ENCODE measurements at places on chromosomes 3 and 15.

- no peak for DNase-seq
Observed at GRCh38 chr3:169694117-169694516, 30.6 kb upstream of the MECOM start.

- no peak for DNase-seq
Observed at GRCh38 chr3:168292296-168292695, 196.6 kb upstream of the GOLIM4 start.

- DNase-seq, result no peak
Observed at GRCh38 chr3:117523418-117523817, 813.8 kb downstream of the TUSC7 start.

DNA sequence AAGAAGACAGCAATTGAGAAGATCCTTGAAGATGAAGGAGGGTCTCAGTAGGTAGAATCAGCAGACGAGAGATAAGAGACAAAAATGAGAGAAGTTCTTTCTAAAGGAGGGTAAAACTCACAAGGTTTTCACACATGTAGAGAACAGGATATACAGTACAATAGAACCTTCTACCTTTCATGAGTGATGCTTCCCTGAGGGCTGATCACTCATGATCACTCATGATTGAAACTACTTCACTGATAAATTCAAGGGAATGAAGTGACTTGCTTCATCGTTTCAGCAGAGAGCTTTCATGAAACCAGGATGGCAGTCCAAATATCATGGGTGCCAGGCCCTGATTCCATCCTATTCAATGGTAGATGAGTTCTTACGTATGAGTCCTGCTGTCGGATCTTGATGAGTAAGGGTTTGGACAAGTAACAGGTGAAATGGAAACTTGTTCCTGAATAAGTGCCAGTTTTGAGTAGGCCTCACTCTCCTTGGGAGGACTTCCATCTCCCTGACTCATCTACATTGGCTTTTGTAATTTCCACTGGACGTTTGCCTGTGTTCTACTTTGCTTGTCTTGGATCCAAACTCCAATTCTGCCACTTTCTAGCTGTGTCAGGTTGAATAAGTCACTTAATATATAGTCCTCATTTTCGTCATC, 9.6 kb upstream of the CLDN16 start:
- DNase-seq, result no peak

GRCh38 chr15:57432141-57432741, 55.9 kb downstream of the CGNL1 start:
- no peak for DNase-seq

GRCh38 chr3:48528048-48528447, 24.1 kb upstream of the SHISA5 start:
- DNase-seq, result no peak

DNA sequence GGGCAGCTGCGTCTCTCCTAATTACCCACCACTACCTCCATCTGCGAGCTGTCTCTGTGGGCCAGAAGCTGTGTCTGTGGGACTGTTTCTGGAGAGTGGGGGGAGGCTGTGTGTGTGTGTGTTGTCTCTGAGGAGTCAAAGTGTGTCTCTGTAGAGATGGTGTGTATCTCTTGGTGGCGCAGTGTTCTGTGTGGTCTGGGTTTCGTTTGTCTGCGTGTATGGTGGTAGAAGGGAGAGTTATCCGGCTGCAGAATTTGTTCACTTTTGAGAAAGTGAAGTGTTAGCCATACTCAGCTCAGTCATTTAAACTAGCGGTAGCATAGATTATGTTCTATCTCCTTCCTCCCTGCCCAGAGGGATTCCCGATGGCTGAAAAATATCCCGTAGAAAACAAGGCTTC, 2.2 kb downstream of the MYRIP start:
- no peak for DNase-seq

DNA sequence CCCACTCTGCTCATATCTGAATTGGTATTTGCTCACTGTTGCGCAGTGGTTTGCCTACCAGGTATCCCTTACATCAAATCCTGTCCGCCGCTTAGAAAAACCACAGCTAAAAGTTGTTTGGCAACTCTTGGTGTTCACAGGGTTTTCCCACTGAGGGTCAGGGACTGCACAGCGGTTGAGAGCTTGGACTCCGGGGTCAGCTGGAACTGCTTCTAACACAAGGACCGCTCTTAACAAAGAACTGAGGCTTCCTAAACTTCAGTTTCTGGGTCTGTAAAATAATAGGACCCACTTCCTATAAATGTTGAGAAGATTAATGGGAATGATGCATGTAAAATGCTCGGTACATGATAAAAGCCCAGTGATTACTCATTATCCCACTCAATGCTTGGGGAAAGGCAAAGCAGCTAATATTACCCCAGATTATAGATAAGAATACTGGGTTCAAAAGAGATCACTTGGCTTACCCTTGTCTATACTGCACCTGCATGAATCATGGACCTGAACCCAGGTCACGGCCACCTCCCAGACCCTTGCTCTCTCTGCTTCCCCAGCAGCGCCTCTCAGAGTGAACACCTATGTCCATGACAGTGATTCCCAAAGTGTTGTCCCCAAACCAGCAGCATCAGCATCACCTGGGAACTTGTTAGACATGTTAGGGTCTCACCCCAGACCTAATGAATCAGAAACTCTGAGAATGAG, 36.1 kb downstream of the LIPC start:
- no peak for DNase-seq

GRCh38 chr15:94107652-94108051, 123.7 kb upstream of the MCTP2 start:
- no peak for DNase-seq

DNA sequence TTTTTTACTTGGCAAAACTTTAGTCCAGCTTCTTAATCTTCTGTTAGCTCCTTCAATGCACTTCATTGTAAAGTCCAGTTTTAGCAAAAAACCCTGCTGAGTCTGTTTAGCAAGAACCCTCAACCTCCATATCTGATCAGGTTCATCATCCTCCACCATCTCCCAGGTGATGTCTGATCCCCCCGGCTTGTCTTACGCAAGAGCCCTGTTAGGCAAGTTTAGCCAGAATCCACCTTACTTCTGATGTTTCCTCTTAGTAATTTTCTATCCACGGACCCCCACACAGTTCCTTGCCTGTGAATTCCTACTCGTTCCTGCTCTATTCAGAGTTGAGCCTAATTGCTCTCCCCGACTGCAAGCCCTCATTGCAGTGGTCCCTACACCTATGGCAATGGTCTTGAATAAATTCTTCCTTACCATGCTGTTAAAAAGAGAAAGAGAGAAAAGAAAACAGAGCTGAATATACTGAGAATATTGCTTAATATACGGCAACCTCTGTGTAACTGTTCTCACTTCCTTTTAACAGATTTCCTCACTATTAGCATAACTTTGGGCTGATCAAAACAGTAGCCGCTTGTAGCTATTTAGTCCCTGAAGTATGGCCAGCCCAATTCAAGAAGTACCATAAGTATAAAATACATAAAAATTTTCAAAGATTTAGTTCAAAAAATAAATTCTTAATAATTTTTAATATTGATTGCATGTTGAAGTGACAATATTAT, 78.7 kb upstream of the MME start:
- no peak for DNase-seq

DNA sequence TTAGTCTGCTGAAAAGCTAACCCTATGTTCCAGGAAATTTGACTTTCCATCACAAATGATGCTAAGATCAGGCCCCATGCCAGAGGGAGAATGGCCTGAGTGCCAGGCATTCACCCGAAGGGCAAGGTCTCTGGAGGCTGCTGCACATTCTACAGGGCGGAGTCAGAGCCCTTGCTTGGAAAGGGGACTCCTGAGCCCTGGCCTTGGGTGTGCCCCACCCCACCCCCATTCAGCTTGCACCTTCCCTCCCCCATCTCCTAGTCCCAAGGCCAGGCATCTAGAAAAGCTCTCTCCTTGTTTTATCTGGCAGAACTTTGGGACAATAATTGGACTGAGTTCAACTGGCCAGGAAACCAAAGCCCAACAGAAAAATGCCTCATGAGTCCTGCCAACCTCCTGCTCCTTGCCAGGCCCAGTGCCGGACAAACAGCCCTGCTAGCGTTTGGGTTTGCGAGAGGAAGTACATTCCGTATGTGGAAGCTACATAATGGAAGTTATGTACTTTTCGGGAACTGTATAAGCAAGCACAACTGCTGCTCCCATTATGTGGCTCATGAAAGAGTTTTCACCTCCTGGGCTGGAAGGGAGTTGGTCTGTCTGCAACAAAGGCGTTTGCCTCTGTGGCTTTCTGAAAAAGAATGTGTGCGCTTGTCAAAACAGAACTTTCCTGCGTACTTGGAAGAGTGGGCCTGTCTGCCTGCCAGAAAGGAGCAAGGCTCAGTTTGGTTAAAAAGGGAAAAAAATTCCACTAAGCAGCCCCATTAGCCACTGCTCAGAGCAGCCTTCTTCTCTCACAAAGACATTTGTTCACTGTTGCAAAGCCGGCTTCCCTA, 321.5 kb upstream of the CTNNB1 start:
- DNase-seq, result no peak

- DNase-seq, result no peak
Observed at GRCh38 chr15:58513726-58514336, 82.0 kb downstream of the LIPC start.

- DNase-seq, result no peak
Observed at GRCh38 chr3:77535116-77535515, 495.2 kb downstream of the ROBO2 start.

DNA sequence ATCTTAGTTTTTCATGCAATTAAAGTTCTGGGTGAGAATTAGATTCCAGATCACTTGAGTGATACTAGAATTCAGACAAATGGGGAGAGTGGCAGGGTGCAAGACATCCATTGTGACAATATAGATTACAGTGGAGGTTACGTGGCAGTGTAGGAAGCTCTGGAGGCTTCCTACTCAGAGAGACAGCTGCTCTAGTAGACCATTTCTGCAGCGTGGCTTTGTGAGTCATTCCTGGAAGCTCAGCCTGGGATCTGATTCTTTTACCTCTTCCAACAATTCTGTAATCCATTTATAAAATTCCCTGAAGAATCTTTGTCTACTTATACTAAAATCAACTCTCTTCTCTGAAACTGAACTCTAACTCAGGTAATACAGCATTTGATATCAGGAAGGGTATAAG, 90.4 kb upstream of the ASB14 start:
- no peak for DNase-seq

DNA sequence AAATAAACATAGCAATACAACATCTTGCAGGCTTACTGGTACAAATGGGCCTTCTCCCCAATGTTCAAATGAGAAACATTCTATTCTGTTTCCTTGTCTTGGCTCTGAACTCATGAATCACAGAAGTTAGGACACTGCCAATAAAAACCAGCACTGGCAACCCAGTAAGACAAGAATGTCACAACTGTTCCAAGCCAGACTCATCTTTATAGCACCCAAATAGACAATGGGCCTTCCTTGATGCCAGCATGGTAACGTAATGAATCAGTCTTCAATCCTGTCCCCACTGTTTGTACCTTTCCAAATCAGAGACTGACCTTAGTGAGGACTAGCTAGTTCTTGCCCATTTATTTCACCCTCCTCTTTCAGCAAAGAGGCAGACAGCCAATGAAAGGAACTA, 14.1 kb upstream of the RPS17 start:
- no peak for DNase-seq

- no peak for DNase-seq
Observed at GRCh38 chr3:178036451-178037144, 499.6 kb upstream of the KCNMB2 start.

DNA sequence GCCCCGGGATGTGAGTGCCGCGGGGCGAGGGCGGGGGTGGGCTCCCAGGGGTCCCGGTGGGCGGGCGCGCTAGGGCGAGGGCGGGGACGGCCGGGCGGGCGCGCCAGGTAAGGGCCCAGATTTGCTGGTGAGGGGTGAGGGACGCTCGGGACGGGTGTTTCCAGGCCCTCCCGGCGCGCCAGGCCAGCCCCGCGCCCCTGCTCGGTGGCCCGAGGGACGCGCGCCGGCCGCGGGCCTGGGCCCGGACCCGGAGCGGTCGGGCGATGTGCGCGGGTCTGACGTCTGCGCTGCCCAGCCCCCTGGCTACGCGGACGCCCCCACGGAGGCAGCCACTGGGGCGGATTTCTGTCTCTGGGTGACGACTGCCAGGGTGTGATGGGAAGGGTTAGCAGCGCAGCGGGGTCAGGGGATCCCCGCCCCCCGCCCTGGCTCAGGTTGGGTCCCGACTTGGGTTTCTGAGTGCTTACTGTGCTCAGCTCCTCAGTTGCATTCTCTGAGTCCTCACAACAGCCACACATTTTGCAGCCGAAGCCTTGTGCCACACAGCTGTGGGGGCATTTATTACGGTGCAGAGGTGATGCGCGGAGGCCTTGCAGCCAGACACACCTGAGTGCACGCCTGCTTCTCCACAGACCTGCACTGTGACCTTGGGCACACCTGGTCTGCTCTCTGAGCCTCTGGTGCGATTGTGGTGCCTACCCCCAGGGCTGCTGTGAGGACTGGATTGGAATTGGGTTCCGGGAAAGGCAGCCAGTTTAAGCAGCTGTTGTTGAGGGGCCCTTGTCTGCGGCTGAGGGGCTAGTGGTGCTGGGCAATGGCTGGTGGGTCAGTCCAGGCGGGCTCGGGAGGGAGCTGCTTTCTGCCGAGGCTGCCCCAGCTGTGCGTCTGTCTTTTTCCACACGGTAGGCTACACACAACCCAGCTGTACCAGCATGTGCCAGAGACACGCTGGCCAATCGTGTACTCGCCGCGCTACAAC, 523 bp downstream of the HDAC11 start:
- DNase-seq, result peak; percentile 17

- no peak for DNase-seq
Observed at GRCh38 chr3:98711426-98711825, 51.7 kb upstream of the ST3GAL6 start.

DNA sequence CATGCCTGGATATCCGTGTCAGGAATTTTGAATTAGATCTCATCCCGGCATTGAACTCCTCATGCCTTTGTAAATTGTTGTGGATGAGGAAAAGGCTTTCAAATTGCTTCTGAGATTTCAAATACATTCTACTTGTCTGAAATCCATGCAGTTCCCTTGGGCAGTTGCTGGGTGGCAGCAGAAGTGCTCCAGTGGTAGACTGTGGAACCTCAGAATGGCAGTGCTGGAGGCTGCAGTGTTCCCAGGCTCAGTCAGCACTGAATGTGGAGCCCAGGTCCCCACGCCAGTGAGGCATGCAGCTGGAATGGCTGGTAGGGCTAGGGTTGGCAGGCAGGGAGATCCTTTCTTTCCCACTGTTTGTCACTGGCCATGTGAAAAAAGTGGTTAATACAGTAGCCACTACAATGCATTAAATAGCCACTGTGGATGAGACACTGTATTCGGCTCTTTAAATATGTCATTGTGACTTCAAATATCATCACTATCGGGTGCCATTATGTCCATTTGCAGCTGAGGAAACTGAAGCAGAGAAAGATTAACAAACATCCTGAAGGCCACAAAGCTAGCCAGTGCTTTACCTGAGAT, 98.6 kb downstream of the TPRG1 start:
- peak; percentile 24 for DNase-seq

GRCh38 chr15:90160781-90161727, 40.1 kb upstream of the SEMA4B start:
- DNase-seq, result no peak

DNA sequence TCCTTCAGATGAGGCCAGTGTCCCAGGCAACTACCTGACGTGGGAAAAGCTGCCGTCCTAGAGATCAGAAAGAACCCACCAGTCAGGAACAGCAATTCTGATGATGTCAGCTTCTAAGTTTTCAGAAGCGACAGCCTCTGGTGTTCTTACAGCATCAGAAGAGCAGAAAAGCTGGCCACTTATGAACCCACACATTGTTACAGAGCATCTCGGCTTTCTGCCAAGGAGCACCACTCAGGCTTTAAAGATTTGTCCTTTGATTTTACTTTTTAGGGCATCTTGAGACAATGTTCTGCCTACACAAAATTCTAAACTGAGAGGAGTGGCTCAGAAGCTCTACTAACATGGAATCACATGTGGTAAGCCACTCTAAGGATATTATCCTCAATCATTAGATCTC, 49.7 kb upstream of the BOC start:
- DNase-seq, result no peak

- DNase-seq, result no peak
Observed at GRCh38 chr3:60591267-60591666, 660.0 kb downstream of the FHIT start.

- DNase-seq, result no peak
Observed at GRCh38 chr15:75573648-75574384, 5.3 kb downstream of the PTPN9 start.

All from CD4-positive, alpha-beta T cell treated with Interleukin-4 for 4 hours (primary cell).